Activated naive CD8-positive, alpha-beta T cell treated with anti-CD3 and anti-CD28 coated beads, Interleukin-2, amount 50 U/mL, for 24 hours (primary cell): ENCODE measurements at places on chromosomes 3 and 15.

- DNase-seq, result no peak
These were observed 4.6 kb downstream of the CIDEC start for GRCh38 chr3:9875448-9875847.

GRCh38 chr15:96324940-96325540 lies 5.5 kb upstream of the NR2F2 start:
- no peak for DNase-seq

DNA sequence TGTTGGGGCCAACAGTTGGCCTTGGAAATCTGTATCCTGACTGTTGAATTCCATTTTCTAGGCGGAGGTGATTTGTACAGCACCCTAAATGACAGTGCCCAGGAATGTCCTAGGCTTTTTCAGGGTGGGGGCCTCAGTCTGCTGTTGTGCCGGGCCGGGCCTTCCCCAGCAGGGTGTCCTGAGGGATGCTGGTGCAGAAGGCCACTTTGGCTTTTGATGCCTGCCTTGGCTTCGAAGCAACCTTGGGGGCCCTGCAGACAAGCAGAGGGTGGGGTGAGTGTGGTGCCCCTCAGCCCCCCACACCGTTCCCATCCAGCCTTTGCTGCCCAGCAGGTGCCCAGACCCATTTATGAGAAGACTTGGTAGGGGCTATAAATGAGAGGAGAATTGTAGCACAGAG lies 33.0 kb downstream of the SYNM start:
- DNase-seq, result no peak

- no peak for DNase-seq
These were observed 323.5 kb upstream of the ROPN1 start for GRCh38 chr3:124315215-124316033.

- no peak for DNase-seq
These were observed 128.5 kb downstream of the MYRIP start for GRCh38 chr3:39937874-39938273.

DNA sequence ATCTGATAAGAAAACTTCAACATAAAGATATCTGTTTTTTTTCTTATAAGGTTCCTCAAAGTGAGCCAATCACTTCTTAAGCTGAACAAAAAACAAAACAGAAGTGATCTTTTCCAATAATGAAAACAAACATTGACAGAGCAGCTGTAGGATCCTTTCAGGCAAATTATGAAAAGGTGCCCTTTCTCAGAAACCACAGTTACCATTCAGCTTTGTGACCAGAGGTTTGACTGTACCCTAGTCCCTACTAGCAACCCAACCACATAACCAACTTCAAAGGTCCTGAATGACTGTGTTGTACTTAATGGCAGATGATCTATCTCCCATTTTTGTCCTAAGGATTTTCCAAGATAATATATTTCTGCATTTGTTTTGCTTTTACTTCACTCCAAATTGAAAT lies 39.4 kb upstream of the CCR2 start:
- DNase-seq, result no peak

DNA sequence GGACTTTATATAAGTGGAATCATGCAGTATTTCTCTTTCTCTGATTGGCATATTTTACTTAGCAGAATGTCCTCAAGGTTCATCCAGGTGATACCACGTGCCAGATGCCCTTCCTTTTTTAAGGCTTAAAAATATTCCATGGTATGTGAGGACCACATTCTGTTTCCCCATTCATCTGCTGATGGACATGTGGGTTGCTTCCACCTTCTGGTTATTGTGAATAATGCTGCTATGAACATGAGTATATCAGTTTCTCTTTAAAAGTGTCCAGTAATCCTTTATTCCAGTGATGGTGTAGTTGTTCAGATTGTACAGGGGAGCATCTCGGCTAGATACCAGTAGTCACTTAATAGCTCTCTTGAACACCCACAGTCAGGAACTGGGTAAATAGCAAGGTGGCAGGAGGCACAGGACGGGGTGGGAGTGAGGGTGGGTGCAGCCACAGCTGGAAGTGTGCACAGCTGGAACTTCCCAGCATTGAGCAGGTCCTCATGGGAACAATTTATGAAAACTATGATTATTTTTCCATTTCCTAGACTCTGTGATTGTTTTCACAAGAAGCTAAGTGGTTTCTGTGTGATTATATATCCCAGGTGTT lies 50.3 kb upstream of the ATG7 start:
- no peak for DNase-seq

DNA sequence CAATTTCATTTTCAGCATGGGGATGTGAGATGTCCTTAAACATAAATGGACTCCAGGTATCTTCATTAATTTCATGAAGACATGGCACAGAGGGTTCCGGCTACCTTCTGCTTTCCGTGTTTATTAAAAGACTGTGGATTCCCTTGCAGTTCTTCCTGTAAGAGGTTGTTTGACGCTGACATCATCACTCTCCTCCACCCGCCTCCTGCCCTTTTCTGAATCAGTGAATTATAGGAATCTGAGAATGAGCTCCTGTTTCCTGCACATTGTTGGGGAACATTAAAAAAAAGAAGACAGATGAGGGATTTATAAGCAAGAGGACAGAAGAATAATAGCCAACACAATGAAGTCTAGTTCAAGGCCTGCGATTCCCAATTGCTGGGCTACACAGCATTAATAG lies 191.3 kb downstream of the LPP start:
- no peak for DNase-seq

- DNase-seq, result no peak
These were observed 445.9 kb upstream of the PROK2 start for GRCh38 chr3:72230774-72231379.

GRCh38 chr3:27880969-27881892 lies 159.1 kb upstream of the EOMES start:
- DNase-seq, result no peak

DNA sequence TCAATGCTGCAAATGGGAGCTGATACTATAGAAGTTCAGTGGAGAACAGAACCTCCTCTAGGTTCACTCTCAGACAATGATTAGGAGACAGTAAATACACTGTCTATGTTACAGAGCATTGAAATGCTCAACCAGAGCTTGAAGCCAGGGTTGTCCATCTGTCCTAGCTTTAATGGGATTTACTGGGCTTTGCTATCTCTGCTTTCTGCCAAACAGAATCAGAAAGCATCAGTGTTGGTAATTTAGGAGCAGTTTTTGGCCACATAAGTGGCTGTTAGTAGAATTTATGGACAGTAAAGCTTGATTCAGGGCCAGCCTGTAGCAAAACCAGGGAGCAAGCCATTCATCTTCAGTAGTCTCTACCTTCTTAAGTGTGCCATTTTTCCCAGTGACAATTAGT lies 396.3 kb downstream of the LSAMP start:
- DNase-seq, result no peak

DNA sequence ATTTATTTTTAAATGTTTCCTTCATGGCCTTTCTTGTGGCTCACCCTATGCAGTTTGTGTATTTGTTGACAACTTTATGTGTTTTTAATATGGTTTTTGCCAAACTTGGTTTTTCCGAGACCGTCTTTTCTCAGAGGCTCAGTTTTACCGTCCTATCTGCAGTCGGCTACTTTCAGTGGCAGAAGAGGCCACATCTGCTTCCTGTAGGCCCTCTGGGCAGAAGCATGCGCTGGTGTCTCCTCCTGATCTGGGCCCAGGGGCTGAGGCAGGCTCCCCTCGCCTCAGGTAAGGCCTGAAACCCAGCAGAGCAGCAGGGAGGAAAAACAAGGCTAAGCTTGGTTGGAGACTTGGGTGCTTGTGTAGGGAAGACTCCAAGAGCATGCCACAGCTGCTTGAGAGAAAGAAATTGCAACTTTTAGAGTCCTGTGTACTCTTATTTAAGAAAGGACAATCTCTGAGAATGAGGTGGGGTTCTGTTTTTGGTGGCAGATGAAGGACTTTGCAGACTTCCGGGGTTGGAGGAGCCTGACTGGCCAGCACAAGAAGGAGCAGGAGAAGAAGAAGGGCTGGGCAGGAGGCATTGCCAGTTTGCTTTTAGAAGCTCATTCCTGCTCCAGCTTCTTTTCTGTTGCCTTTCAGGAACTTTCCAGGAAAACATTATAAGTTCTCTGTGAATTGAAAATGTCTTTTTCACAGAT lies at the start of gene TIGIT:
Gene TIGIT (plus strand): TSS at position 191 of the 698 bp plus-strand sequence. CDS start 34 bp downstream, at position 225.
- no peak for DNase-seq

DNA sequence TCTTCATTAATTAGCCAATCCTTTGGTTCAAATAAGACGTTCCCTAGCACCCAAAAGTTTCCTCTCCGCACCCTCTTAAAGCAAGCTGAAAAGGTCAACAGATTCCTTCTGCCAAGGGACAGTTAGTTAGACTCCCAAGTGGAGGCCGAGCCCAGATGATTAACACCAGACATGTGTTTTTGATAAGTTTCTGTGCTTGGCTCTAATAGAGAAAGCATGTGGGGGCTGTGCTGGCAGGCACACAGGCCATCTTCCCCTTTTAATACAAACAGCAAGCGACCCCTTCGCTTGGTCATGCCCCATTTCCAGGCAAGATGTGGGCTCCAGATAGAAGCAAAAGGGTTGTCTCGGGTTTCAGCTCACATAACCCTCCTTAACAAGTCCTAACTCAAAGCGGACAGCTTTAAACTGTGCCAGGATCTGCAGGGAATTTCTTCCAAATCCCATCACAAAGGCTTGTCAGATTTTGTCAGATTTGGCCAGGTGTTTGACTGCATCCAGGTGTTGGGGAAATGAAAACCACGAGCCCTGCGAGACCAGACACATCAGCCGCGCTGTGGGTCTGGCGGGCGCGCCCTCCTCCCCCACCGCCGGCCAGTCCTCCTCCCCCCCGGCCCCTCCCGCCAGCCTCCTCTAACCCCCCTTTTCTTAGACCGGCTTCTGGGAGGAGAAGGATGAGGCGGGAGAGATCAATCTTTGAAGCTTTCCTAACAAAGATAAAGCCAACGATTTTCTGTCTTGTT lies 3.3 kb downstream of the HES1 start:
- DNase-seq, result no peak

GRCh38 chr3:34969513-34969912 lies 669.8 kb upstream of the ARPP21 start:
- DNase-seq, result no peak

- no peak for DNase-seq
These were observed 264.8 kb upstream of the NSMCE3 start for GRCh38 chr15:29534378-29534777.

GRCh38 chr3:11607816-11608215 lies 35.9 kb downstream of the VGLL4 start:
- DNase-seq, result no peak

GRCh38 chr3:58333206-58334012 lies 717 bp downstream of the PXK start:
- peak; percentile 53 for DNase-seq

DNA sequence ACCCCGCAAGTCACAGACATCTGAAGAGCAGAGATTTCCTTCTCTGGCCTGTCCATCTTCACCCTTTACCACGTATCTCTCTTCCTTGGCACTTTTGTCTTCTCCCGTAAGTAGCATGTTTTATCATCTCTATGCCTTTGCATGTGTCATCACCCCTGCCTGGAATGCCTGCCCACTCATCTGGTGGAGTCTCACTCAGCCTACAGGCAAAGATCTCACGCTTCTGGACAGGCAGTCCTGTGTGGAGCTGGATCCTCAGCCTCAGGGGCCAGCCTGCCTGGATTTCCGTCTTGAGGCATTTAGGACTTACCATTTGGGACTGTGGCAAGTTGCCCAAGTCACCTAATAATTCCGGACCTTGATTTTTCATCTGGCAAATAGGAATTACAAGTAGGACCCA lies 114.3 kb upstream of the CACNA2D3 start:
- DNase-seq, result no peak

- DNase-seq, result no peak
These were observed 433.1 kb downstream of the EPHB1 start for GRCh38 chr3:135228201-135228600.

DNA sequence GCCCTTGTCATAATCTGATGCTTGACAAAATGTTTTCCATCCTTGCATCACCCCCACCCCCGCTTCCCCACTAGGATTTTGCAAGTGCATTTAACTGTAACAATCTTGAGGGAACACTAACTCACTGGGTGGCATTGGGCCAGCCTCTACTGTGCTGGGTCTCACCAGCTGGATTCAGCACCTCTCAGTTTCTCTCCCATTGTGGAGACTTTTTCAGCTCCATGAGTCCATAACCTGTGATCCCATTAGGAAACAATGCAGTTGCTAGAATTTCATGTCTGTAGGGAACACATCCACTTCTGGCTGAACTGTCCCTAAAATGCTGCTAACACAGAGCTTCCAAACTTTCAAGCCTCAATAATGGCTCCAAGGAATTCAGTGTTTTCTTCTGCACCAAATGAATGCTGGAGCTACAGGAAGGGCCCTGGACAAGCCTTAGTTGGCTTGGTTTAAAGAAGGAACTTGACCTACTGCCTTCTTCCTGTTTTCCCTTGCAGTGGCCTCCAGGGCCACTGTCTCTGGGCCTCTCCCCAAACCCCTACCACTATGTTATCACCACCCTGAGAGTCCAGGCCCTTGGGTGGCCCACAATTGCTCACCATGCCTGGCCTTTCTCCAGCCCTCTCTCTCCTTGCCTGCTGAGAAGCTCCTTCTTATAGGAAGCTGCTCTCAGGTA lies 15.6 kb downstream of the CYP19A1 start:
- no peak for DNase-seq

DNA sequence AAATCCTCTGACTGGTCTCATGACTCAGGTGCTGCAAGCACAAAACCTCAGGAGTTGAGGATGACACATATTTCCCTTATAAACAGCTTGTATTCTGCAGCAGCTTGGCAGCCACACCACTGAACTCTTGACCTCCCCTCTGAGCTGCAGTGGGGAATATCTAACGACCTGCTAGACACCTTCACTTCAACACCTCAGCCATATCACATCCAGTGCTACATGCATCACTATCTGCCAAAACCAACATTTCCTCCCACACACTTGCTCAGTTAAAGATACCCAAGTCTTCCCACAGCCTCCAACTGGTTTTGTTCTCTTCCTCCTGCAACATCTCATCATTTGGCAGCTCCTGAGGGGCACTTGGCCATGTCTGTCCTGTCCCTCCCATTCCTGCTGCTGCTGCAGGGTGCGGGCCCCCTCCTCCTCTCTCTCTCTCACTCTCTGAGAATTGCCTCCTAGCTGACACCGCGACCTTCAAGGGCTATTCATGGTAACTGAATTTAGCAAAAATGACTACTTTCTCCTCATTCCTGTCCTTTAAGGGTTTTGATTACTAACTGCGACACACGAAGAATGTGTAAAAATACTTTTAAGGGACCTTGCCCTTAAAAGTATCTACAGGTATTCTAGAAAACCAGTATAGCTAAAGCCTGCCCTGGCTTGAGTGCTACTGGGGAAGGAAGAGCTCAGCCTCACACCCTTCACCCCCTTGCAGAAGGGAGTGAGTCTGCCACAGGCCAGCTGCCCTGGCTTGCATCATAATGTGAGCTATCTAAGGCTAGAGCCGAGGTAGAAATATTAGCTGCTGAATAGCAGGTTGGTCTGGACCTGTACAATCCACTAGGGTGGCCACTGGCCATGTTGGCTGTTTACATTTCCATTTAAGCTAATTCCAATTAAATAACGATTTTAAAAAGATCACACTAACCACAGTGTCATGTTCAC lies 5.0 kb upstream of the CCR9 start:
- peak; percentile 27 for DNase-seq

DNA sequence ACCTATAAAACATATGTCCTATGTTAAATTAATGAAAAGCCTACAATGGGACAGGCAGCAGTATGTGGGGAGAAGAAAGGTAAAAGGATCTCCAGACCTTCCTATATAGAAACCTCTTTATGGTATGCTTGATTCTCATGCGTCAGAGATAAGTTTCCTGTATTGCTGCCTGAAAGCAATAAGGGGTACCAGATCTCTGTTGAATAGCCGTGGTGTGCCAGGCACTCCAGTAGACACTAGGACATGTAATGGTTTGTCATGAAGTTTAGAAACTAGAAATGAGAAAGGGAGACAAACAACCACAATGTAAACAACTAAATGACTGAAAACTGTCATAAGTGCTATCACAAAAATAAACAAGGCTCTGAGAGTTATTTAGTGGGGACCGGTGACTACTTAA lies 168.1 kb downstream of the EFHB start:
- DNase-seq, result no peak

- no peak for DNase-seq
These were observed 1189.5 kb downstream of the ZPLD1 start for GRCh38 chr3:103624271-103624670.
